ENCODE measurements at places on chromosomes 12 and 14.

- DNase-seq, result peak; percentile 74
Observed at GRCh38 chr14:23056956-23057756, at the start of gene CDH24. CDH24 (minus strand) TSS chr14:23057520; CDS start chr14:23055733, 1,787 bp downstream.

GRCh38 chr12:69052613-69053408 is 119.8 kb upstream of the CPM start:
- peak; percentile 5 for DNase-seq

GRCh38 chr12:45615268-45615667 is 114.2 kb upstream of the ARID2 start:
- DNase-seq, result no peak

DNA sequence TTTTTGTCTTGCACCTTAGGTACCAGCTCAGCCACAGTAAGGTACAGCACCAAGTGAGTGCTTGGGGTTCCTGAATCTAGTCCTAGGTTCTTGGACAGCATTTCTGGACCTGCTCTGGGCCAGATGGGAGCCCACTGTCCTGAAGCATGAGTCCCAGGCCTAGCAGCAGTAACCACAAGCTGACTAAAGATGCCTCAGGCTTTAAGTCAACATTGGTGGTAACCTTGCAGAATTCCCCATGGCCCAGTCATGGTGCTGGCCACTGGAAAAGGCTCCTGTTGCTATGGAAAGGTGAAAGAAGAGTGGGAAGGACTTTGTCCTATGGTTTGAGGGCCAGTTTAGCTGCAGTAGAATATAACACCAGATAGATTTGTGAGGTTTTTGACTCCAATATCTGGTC is 86.9 kb upstream of the CLEC14A start:
- no peak for DNase-seq

- DNase-seq, result no peak
Observed at GRCh38 chr14:68762953-68763764, 29.7 kb downstream of the ZFP36L1 start.

- no peak for DNase-seq
Observed at GRCh38 chr12:46556819-46557524, 184.4 kb upstream of the SLC38A2 start.

DNA sequence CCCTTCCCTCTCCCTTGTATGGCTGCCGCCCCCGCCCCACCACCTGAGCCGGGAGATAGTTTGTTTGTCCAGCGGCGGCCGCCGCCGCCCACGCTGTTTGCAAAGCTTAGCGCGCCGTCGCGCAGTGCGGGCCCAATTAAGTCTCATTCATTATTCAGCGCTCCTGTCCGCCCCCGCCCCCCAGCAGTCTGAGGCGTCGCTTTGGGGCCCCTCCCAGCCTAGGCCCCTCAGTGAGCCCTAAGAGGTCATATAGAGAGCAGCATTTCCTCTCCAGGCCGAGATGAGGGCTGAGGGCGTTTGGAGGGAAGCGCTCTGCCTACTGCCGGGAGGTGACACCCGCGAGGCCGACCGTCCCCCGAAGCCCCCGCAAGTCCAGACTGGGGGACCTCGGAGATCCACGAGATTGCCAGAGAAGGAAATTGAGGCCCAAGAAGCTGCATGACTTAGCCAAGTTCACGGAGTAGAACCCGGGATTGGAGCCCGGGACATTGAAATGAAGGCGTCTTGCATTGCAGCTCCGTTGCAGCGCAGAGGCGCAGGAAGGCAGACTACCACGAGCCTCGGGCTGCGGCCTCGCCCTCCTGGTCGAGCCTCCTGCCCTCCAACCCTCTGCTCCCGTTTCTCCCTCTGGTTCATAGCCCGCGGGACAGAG is at the start of gene DNAJC22:
TSS of gene DNAJC22 (plus strand) at position 230 of the 652 bp plus-strand sequence. CDS start 1,985 bp downstream, outside the sequence.
- no peak for DNase-seq

- no peak for DNase-seq
Observed at GRCh38 chr12:96261557-96261956, 67.4 kb downstream of the ELK3 start.

- DNase-seq, result no peak
Observed at GRCh38 chr14:69838881-69839416, 40.3 kb upstream of the SMOC1 start.

DNA sequence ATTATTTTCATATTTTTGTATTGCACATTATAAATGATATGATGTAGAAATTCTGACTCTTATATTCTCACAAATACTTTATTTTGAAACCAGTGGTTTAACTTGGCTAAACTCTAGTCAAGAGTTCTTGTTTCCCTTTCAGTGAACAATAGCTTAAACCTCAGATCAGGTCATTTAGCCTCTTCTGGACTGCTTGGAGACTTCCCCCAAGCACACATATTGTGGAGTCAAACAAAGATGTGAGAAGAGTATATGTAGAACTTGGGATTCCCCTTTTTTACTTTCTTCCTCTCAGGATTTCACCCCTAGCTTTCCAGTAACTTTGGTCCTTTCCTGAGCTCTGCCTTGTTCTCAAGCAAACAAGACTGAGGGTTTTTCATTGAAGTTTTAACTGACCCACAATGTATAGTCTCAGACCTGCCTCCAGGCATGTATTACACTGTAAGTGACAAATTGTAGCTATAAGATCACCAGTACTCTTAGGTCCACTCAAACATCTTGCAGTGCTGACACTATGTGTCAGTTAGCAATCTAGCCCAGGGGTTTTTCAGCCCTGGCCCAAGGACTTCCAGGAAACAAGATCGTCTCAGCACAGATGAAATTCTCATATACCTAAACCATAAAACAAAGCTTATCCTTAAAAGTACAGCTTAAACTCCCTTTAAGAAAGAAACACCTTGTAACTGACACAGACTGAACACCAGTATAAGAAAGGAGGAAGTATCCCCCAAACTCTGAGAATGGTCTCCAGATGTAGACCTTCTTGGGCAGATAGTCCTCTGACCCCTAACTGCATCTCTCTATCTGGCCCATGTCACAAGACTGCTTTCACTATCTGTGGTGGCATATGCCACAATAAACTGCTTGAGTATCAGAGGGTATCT is 98.6 kb downstream of the SLC6A15 start:
- no peak for DNase-seq

GRCh38 chr12:52947738-52948423 is 1.0 kb upstream of the KRT18 start:
- DNase-seq, result no peak

- peak; percentile 72 for DNase-seq
Observed at GRCh38 chr12:6957151-6957701, 6.1 kb downstream of the PTPN6 start.

GRCh38 chr14:79111987-79112501 is 941.9 kb downstream of the NRXN3 start:
- no peak for DNase-seq

- no peak for DNase-seq
Observed at GRCh38 chr12:73226593-73226992, 954.4 kb downstream of the TRHDE start.

DNA sequence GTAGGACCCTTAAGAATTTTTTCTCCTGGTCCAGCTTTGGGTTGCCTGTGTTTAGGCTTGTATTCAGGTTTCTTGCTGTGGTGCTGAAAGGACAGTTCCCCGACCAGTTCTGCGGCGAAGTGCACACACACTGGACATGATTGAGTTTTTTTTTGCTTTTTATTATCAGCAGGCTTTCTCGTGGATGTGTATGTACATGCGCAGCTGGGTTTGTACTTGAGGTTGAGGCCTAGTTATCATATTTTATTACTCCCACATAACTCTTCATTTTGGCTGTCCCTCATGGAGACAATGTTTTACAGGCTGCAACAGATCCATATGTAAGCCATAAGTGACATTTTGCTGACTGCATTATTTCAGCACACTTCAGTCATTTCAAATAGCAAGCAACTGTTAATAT is 2.5 kb downstream of the SCN8A start:
- DNase-seq, result peak; percentile 25

GRCh38 chr14:85917716-85918115 is 387.8 kb downstream of the FLRT2 start:
- no peak for DNase-seq

- DNase-seq, result no peak
Observed at GRCh38 chr12:77102691-77103090, 37.3 kb upstream of the E2F7 start.

GRCh38 chr14:57865403-57866198 is at the start of gene SLC35F4:
SLC35F4 (minus strand) TSS chr14:57866092.
- no peak for DNase-seq

DNA sequence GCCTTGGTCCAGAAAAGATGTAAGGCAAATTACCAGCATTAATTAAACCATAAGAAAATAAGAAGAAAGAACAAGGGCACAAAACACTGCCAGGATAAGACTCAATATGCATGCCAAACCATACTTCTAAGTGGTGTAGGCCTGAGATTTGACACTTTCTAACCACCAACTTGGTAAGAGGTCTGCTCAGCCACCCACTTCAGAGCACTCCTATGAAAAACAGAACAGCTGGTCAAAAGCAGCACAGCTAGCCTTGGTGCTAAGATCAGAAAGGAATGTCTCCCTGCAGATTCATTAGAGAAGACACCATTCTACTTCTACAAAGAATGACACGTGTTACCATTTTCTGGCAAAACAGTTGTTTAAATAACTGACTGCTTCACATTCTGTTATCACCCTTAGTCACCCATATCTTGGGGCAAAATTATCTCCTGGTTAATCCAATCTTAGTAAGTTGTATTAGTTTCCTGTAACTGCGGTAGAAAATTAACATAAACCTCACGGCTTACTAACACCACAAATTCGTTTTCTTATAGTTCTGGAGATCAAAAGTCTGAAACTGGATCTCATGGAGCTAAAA is 13.2 kb downstream of the RPS6KA5 start:
- DNase-seq, result peak; percentile 21

DNA sequence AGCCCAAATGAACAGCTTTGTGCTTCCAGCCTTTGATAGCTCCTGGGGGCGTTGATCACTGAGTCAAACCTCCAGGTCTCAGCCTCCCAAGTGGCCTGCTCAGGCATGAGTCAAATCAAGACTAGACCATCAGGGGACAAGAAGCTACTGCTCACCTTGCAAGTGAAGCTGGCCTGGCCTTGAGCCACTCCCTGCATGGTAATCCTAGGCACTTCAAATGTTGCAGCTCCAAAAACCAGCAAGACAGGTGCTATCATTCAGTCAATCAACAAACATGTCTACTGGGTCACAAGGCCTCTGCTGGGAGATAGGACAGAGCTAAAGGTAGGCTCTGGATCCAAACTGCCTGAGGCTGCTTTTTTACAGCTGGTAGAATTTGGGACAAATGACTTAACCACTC is 33.1 kb upstream of the NOS1 start:
- no peak for DNase-seq

- no peak for DNase-seq
Observed at GRCh38 chr14:96039633-96040311, 610 bp downstream of the C14orf132 start.

DNA sequence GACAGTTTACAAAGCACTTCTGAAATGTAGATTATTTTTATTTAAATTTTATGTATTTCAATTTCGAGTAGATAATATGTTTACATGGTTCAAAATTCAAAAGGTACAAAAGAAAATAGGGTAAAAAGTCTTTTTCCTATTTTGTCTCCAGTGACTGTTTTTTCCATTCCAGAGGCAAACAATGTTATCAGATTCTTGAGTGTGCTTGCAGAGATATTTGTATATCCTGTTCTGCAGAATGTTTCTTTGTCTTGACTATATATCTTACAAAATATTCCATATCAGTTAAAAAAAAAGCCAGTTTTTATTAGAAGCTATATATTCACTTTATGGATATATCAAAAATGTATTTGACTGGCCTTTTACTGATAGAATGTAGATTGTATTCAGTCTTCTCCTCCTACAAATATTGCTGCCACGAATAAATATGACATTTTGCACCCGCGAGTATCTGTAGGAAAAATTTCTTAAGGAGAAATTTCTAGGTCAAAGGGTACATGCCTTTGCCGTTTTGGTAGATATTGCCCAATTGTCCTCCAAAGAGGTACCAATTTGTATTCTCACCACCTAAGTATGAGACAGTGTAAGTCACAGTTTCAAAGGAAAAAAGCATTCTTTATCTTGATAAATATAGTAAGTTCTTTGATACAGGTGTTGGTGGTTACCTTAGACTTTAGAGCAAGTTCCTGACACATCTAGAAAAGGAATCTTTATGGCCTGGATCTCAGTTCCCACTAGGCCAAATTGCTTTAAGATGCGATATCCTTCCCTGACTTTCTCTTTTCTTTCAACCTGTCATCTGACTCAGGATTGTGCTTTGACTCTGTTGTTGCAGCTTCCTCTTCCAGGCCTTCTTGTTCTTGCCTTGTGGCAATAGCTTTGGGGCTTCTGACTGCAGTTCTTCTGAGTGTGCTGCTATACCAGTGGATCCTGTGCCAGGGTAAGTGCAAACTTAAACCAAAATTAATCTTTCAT is 2.3 kb downstream of the KLRG1 start:
- DNase-seq, result peak; percentile 26

GRCh38 chr12:11227373-11227772 is 40.6 kb upstream of the TAS2R42 start:
- DNase-seq, result no peak

DNA sequence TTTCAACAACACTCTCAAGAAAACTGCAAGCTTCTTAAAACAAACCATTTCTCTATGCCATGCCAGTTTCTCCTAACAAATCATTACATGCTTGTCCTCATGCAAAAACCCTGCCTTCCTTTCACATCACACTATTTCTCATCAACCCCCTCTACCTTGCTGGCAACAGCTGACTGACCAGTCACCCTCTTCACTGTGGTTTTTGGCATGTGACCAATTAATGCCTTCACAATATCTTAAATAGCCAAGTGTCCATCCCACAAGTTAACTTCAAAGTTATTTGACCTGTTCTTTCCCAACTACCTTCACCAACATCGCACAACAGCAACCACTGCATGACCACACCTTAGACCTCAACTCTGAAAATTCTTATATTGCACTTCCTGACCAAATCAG is 159.6 kb downstream of the CEP128 start:
- DNase-seq, result no peak

- DNase-seq, result peak; percentile 88
Observed at GRCh38 chr14:91245029-91245428, 525 bp upstream of the GPR68 start.

- DNase-seq, result no peak
Observed at GRCh38 chr14:59997449-59997848, 77.5 kb downstream of the LRRC9 start.

GRCh38 chr12:7092229-7092985 is at the start of gene C1R:
C1R (minus strand) TSS chr12:7092445; CDS start chr12:7092388, 57 bp downstream.
- DNase-seq, result peak; percentile 74

DNA sequence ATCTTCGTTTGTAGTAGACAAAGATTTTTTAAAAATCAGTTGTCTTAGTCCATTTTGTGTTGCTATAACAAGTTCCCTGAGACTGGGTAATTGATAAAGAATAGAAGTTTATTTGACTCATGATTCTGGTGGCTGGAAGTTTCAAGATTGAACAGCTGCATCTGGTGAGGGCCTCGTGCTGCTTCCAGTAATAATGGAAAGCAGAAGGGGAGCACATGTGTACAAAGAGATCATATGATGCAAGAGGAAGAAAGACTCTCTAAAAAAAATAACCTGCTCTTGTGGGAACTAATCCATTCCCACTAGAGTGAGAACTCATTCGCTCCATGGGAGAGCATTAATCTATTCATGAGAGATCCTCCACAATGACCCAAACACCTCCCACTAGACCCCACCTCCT is 24.8 kb downstream of the MUCL1 start:
- no peak for DNase-seq

DNA sequence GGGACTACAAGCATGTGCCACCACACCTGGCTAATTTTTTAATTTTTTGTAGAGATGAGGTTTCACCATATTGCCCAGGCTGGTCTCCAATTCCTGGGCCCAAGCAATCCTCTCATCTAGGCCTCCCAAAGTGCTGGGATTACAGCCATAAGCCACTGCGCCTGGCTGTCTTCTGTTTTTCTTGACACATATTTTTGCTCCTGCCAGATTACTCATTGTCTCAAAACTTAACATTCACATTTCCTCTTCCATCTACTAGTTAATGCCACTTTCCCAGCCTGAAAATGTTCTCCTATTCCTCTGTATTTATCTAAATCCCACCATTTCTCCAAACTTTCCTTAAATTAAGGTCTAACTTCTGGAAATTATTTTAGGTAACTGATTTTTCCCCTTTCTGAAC is 36.2 kb upstream of the KCNH3 start:
- DNase-seq, result no peak
